Dermis microvascular lymphatic vessel endothelial cell (primary cell): ENCODE measurements at places on chromosomes 4 and X. TPM values are rescaled to one million over a fixed set of nuclear protein-coding genes. Genes with fewer than 3 reads are reported as not detected.

DNA sequence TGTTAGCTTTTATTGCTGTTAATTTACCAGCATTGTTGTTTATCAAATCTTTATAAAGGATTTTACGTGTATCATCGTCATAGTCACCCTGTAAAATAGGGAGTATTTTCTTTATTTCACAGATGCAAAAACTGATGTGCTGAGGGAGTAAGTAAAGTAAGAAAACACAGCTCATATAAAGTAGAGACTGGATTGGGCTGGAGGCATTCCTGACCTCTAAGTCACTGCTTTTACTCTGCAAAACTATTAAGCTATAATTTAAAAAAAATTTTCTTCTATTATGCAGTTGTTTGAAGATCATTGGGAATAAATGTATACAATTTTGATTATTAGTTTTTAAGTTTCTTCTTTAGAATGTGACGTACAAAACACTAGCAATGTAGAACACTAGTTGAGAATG is 45.9 kb downstream of the NUDT6 start:
- DNase-seq: no peak

DNA sequence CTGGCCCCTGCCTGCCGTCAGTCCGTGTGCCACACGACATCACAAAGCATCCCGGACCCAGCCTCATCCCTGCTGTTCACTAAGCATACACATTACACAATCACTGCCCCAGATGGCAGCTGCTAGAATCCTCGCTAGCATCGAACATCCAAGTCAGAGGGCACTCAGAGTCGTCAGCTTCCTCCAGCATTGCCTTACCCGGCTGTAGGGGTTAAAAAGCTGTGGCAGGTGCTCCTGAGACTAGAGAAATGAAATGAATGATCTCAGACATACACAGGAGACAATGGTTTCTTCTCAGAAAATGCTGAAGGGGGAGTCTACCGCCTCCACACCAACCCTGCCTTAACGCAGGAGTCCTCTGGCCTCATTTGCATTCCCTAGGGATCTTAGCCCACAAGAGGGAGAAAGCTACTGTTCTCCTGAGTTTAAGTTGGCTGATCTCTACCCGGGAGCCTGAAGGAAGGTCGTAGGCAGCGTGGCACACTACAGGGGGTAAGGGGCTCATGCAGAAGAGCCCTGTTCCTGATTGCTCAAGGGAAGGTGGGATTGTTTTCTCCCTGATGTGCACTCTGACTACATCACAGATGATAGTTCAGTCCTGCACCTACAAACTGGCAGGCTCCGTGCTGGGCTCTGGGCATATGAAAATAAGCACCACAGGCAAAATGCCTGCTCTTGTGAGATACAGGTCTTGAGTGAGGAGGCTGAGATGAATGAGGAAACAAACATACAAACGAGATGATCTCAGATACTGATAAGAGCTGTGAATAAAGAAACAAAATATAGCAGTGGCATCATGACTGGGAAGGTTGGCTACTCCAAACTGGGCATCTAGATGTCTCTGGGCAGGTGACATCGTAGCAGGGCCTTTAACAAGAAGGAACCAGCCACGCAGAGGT is 2.6 kb upstream of the KIAA0232 start:
- no peak for DNase-seq

GRCh38 chrX:34343001-34343400 is 210.9 kb upstream of the FAM47A start:
- peak; percentile 0 for DNase-seq

NUP62CL gene
- total RNA-seq: 0.13 TPM in 1 of 2 replicates, not detected in the other

EGF gene
- total RNA-seq: under 0.01 and 0.13 TPM in 2 replicates

- no peak for DNase-seq
Observed at GRCh38 chr4:128856246-128856645, 46.7 kb downstream of the JADE1 start.

XAGE1A gene
- not detected in 2 replicates for total RNA-seq

DNA sequence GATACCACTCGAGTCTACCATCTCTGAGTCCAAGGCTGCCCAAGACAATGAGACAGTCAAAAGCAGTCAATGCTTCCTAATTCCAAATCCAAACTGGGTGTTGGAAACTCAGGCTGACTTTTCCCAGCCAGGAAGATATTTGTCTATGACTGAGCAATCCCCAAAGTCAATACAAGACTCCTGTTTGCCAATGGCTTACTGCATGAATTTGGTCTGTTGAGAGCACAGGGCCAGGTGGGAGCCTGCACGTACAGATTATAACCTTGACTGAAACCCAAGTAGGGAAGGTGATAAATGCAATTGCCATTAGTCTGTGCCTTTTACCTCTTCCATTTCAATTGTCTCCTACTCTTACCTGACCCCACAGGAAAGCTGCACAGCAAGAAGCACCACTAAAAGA is 72.6 kb upstream of the PPARGC1A start:
- no peak for DNase-seq

- peak; percentile 17 for DNase-seq
Observed at GRCh38 chrX:41666251-41666650, 22.5 kb upstream of the GPR34 start.

PAPSS1 gene
- 41.8 and 51.6 TPM in 2 replicates for total RNA-seq

ACOT9 gene
- 66.4 and 70.7 TPM in 2 replicates for total RNA-seq

ASB9 gene
- total RNA-seq: 2.9 and 4.1 TPM in 2 replicates

DNA sequence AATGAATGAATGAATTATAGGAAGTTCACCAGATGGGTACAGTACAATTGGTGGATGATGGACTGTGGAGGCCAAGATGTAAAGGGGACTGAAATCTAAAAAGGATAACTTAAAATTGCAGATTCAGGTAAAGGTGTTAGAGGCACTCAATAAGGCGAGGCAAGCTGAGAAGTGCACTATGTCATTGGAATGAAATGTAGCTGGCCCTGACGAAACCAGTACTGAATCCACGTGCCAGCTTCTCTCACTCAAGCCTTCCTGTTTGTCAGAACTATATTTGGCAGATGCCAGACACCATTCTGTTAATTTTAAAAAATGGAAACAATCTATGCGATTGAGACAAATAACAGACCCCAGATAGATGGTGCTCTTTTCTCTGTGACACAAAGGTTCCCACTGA is 1039.1 kb upstream of the TENM3 start:
- no peak for DNase-seq

- DNase-seq: peak; percentile 10
Observed at GRCh38 chr4:158667651-158668198, 4.0 kb downstream of the C4orf46 start.
